ENCODE measurements at places on chromosomes 2 and 18. TPM values are rescaled to one million over a fixed set of nuclear protein-coding genes. Genes with fewer than 3 reads are reported as not detected.

DNA sequence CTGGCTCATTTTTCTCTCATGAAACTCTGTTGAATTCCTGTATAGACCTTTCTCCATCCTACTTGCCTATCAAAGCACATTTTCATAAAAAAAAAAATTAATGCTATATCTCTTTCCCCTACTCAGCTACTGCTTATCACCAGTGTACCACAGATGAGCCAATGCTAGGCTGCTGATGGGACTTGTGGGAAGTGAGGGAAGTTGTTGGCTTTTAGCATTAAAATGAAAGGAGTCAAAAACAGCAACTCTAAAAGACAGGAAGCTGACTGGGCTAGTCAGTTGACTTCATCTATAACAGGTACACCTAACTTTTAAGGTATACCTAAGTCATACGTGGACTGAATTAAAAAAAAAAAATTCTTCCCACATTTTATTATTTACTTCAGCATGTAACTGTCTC lies 102.1 kb downstream of the FAM117B start:
- no peak for DNase-seq
- no peaks in the 10 kb centered on the region for H3K36me3 ChIP-seq
- H3K27ac ChIP-seq, result no peak overlapping the region
- no peaks in the 10 kb centered on the region for H3K27me3 ChIP-seq
- no peaks in the 10 kb centered on the region for H3K4me1 ChIP-seq
- no peak overlapping the region for H3K4me3 ChIP-seq

DNA sequence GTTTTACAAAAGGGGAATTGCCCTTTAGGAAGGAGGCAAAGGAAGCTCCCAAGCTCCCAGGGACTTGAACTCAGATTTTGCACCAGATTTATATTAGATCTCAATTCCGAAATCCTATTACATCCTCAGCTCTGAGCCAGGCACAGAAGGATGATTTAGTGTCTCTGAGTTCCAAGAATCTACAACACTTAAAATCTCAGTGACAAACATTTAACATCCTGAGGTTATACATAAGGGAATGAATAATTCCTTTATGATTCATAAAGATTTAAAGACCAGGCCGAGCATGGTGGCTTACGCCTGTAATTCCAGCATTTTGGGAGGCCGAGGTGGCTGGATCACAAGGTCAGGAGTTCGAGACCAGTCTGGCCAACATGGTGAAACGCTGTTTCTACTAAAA lies 16.5 kb upstream of the SLC20A1 start:
- H3K27me3 ChIP-seq, result no peaks in the 10 kb centered on the region
- peaks cover 29% of the 10 kb centered on the region for H3K4me1 ChIP-seq
- H3K36me3 ChIP-seq, result no peaks in the 10 kb centered on the region
- DNase-seq, result no peak
- no peak overlapping the region for H3K4me3 ChIP-seq
- no peak overlapping the region for H3K27ac ChIP-seq

DNA sequence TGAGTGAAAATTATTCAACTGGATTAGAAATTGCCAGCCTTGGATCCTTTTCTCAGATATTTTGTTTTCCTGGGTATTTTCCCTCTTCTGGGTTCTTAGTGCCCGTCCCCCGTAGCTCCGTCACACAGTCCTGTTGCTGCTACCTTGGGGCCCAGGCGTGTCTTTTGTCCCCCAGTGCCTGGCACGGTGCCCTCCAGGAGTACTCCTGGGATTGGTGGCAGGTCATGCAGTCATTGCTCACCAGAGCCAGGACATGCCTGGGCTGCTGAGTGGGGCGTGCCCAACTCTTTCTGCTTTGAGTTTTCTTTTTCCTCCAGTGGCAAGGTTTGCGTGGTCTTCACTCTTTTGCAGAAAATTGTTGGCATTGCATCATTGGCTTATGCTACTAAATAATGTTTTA lies 275.2 kb downstream of the AGAP1 start:
- DNase-seq, result no peak
- no peak overlapping the region for H3K27ac ChIP-seq
- no peak overlapping the region for H3K4me3 ChIP-seq
- no peaks in the 10 kb centered on the region for H3K27me3 ChIP-seq

GRCh38 chr2:99662761-99663341 lies 173.0 kb upstream of the REV1 start:
- H3K4me3 ChIP-seq, result no peak overlapping the region
- H3K36me3 ChIP-seq, result no peaks in the 10 kb centered on the region
- no peaks in the 10 kb centered on the region for H3K27me3 ChIP-seq
- H3K4me1 ChIP-seq, result no peaks in the 10 kb centered on the region
- H3K27ac ChIP-seq, result no peak overlapping the region

- H3K4me3 ChIP-seq, result no peak overlapping the region
- no peaks in the 10 kb centered on the region for H3K4me1 ChIP-seq
- no peaks in the 10 kb centered on the region for H3K36me3 ChIP-seq
- DNase-seq, result no peak
- no peak overlapping the region for H3K27ac ChIP-seq
Measured at GRCh38 chr2:40606862-40607261, 155.0 kb upstream of the SLC8A1 start.

DNA sequence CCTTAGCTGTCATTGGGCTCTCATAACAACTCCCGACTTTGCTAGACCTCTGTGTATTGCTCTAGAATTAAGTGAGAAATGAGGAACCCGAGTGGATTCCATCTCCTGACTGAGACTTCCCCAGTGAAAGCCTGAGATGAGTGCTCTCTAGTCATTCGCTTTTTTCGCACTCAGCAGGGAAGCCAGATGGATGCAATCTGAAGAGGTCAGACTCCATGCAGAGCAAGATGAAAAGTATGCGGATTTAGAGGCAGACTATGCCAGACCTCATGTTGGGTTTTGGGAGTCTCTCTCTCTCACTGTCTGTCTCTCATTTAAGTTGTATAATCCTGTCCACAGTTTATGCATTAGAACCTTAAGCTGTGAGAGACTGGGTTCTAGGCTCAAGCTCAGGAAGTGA lies 88.6 kb downstream of the SLC5A7 start:
- no peak overlapping the region for H3K27ac ChIP-seq
- no peak for DNase-seq
- no peaks in the 10 kb centered on the region for H3K27me3 ChIP-seq
- no peaks in the 10 kb centered on the region for H3K36me3 ChIP-seq

Gene EPHA4
- total RNA-seq, result 0.33 TPM

Gene STAT4
- 5.7 TPM for total RNA-seq

Gene GAL3ST2
- total RNA-seq, result 0.48 TPM

Data from GM12878 (cell line).